ENCODE measurements at places on chromosomes 5 and 9.

- no peak for DNase-seq
These were observed 46.8 kb upstream of the NXNL2 start for GRCh38 chr9:88488166-88488565.

DNA sequence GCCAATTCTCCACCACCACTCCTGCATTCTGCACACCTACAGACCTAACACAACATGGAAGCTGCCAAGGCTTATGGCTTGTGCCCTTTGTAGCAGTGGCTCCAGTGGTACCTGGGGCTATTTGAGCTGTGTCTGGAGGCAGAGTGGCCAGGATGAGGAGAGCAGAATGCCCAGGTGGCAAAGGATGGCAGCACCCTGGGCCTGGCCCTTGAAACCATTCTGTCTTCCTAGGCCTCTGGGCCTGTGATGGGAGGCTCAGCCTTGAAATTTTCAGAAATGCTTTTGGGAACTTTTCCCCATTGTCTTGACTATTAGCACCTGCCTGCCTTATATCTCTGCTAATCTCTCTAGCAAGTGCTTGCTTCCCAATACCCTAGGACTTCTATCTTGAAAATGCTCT, 241.7 kb downstream of the TMEM167A start:
- no peak for DNase-seq

GRCh38 chr9:122050167-122050566, 42.9 kb downstream of the TTLL11 start:
- DNase-seq: no peak

DNA sequence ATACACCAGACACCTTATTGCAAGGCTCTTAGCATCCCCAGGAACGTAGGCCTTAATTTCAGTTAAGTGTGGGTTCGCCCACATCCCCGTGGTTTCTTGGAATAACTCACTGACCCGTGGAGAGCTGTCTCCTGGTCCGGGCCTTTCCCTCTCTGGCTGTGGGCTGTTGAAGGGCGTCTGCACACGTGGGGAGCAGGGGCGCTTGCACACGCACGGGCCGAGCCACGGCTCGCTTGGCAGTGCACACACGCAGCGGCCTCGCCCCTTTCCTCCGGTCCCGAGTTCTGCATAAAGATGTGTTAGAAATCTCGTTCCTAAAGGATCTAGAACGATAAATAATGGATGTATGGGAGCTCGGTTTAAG, 141.9 kb downstream of the PBX3 start:
- DNase-seq: no peak

DNA sequence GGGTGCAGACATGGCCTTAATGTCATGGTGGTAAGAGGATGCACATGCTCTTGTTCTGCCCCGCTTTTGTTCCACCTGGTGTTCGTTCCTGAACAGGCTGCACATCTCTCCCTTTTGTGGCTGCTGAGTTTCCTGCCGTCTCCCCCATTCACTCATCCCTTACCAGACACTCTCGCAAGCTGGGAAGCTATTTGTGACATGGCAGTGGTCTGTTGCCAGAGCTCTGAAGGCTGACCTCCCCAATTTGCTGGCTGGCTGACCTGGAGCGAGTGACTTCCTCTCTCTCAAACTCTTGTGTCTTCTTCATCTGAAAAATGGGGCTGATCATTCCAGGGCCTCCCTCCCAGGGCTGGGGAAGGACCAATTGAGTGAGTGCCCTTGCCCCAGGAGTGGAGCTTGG, 35.9 kb downstream of the HRH2 start:
- DNase-seq: no peak

DNA sequence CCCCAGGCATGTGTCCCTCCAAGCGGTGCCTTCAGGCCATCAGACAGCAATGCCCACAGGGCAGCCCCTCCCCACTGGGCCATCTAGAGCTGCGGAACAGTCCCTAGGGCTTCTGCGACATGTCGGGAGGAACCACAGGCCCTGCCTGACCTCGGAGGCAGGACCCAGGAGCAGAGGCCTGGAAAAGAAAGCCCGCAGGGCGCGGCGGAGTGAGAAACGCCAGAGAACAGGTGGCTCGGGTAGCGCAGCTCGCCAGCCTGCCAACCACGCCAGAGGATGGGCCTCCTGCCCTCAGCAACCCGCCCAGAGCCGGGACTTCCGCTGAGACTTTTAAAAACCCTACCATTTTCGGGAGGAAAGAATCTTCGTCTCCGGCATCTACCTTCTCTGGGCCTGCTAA, 715 bp downstream of the LCN8 start:
- DNase-seq: no peak

- DNase-seq: no peak
These were observed 17.1 kb downstream of the VPS13A start for GRCh38 chr9:77194423-77194822.

- DNase-seq: no peak
These were observed 1.6 kb downstream of the FER start for GRCh38 chr5:108749128-108749861.

DNA sequence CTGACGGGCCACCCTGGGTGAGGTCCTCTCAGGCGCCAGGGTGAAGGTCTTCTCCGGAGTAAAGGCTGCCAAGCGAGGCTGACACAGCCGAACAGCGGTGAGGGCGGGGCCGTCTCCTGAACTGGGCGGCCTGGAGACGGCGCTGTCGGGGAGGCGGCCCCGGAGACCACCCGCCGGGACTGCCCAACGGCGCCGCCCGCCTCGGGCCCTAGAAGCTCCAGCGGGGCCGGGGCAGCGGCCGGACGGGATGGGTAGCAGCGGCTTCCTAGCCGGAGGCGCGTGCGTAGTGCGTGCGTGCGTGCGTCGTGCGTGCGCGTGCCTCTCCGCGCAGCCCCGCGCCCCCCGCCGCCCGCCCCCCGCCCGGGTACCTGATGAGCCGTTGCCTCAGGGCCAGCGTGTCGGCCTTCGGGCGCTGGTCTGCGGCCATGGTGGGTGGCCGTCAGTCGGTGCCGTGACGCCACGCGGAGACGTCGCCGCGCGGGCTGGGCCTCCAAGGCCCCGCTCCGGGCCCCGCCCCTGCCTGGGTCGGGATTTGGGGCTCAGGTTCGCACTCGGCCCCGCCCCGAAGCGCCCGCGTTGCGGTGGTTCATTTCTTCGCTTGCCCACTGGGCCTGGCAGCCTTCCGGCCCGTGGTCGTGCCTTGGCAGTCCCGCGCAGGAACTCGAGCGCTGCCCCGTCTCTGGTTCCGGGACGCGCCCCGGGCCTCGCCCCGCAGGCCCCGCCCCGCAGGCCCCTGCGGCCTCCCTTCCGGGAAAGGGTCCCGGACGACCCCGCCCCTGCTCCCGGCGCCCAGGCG, at the start of gene PHYKPL:
Gene PHYKPL (minus strand): TSS at position 679 of the 796 bp plus-strand sequence. CDS start 252 bp downstream, at position 427.
- DNase-seq: peak; percentile 27

- DNase-seq: no peak
These were observed 116.7 kb upstream of the NEK6 start for GRCh38 chr9:124140941-124141568.

- DNase-seq: no peak
These were observed 175.1 kb upstream of the MSX2 start for GRCh38 chr5:174549254-174549653.

GRCh38 chr5:126780165-126780827, 3.4 kb downstream of the LMNB1 start:
- no peak for DNase-seq

DNA sequence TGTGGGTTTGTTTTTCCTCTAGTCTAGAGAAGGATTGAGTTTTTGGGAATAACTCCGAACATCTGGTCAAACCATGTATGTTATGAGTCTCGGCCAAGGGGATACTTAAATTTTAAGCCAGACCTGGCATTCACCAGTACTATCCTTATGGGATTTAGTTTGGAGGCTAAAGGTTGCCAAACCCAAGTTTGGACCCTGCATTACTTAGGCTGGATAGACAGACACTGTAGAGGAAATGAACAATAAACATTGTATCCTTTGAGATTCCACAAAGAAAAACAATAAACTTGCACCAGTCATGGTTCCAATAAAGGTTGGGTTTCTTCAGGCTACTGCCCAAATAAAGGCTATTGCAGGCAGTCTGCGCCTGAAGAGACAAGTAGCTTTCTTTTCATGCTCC, 296.7 kb upstream of the MEF2C start:
- no peak for DNase-seq

DNA sequence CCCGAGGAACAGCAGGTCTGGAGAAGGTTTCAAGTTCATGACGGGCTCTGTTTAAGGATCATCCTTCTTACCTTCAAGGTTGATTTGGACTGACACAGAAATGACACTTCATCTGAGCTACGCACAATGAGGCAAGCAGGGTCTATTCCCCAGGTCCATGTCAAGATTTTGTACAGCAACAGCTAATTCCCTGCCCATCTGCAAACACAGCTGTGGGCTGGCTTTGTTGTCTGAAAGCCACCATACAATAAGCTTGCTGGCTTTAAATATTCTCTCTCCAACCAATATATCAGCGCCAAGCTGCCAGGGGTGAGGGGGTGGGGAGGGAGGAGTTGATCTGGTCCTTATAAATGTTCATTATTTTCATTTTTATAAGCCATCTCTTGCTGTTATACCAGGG, 92.0 kb downstream of the OTULIN start:
- DNase-seq: no peak

GRCh38 chr9:87714819-87715218, 11.1 kb upstream of the CTSL start:
- no peak for DNase-seq

GRCh38 chr9:72949918-72950325, 2.9 kb downstream of the ALDH1A1 start:
- no peak for DNase-seq

GRCh38 chr5:146867996-146868708, 10.4 kb downstream of the PPP2R2B start:
- DNase-seq: no peak

DNA sequence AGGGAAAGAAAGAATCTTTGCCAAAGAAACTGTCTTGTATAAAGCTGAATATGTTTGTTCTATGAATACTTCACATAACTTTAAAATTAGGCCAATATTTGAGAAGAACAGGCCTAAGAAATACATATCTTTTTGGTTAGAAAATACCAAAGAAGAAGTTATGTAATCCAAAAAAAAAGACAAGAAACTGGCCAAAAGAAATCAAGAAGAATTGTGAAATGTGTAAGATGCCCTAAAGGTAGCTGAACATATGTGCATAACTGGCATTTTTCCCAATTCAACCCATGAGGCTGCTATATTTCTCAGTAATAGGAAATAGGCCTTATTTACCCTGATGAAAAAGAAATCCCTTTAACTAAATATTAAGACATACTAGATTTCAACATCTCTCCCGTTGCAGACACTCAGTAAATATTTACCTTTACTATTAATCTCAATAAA, 290.0 kb downstream of the CETN3 start:
- no peak for DNase-seq

- DNase-seq: no peak
These were observed 551.7 kb downstream of the RAB3C start for GRCh38 chr5:59134471-59135163.

DNA sequence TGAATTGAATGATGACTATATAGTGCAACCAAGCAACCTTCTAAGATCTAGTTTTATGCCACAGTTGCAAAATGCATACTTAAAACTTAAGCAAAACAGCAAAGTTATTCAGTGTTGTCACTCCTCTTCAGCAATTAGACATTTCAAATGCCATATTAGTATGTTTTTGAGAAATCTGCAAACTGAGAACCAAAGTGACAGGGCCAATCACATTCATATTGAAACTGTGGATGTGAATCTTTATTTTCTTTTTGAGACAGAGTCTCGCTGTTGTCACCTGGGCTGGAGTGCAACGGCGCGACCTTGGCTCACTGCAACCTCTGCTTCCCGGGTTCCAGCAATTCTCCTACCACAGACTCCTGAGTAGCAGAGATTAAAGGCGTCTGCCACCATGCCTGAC, 249.2 kb upstream of the EFNA5 start:
- no peak for DNase-seq

DNA sequence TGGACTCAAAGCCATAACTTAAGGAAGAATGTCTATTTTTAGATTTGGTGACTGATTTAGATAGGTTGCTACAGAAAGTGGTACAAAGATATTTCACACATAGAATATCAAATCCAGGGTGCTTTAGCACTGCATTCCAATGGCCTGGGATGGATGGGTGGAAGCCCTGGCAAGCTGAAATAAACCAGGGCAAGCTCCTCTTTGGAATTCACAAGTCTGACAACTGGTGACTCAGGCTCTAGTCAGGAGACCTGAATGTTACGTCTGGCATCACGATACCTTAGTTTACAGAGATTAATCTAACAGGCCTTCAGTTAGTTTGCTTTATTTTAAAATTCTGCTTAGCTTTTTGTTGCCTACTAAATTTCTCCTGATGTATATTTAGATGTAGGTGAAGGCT, 144.0 kb downstream of the TMC1 start:
- no peak for DNase-seq

- DNase-seq: no peak
These were observed 8.5 kb upstream of the TNFSF8 start for GRCh38 chr9:114938687-114939575.

DNA sequence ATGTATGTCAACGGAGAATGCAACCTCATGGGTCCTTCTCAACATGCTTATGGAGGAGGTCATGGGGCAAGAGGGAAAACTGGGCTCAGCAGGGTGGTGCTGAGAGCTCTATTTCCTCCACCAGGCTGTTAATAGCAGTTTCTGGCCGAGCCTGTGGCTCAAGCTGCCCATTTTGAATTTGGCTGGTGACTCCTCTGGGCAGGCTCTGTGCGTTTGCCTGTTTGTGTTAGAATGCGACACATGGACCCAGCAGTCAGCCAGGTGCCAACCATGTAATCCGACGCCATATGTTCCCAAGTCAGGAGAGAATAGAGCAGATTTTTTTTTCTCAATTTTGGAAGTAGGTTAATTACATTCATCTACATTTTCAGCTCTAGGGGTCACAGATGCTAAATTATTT, 387.7 kb upstream of the CLINT1 start:
- DNase-seq: no peak

GRCh38 chr9:76177931-76178330, 216.3 kb downstream of the RFK start:
- DNase-seq: no peak

GRCh38 chr9:91177661-91178280, 183.9 kb downstream of the AUH start:
- no peak for DNase-seq

- no peak for DNase-seq
These were observed 201.2 kb downstream of the GAPVD1 start for GRCh38 chr9:125462861-125463291.

DNA sequence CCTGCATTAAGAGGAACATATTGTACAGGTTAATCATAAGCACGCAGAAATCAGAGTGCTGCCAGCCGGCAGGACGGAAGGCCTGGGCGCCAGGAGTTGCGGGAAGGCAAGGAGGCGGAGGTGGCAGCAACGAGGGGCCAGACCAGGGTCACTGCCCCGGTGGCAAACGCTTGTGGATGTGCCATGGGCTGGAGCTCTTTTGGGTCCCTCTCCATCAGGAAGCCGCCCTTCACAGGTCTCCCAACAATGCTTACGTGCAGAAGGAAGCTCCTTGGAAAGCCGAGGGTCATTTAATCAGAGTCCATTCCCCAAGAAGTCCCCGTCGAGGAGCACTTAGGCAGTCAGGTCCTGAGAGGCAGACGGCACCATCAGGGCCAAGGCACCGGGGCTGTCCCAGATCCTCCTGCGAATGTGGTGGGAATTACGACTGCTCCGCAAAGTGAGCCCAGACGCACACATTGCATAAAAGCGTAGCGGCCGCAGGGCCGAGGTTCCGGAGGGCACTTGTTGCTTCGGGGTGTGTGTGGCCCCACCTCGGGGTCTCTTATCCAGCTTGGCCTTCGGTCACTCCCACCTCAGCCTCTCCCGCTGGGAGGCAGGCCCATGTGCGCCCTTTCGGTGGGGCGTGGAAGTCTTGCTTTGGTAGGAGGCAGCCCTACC, 20.5 kb downstream of the MRPL36 start:
- DNase-seq: no peak
